ENCODE measurements at places on chromosomes 7 and 10.

- DNase-seq = no peak
Observed at GRCh38 chr7:137916564-137916963, 69.8 kb upstream of the DGKI start.

DNA sequence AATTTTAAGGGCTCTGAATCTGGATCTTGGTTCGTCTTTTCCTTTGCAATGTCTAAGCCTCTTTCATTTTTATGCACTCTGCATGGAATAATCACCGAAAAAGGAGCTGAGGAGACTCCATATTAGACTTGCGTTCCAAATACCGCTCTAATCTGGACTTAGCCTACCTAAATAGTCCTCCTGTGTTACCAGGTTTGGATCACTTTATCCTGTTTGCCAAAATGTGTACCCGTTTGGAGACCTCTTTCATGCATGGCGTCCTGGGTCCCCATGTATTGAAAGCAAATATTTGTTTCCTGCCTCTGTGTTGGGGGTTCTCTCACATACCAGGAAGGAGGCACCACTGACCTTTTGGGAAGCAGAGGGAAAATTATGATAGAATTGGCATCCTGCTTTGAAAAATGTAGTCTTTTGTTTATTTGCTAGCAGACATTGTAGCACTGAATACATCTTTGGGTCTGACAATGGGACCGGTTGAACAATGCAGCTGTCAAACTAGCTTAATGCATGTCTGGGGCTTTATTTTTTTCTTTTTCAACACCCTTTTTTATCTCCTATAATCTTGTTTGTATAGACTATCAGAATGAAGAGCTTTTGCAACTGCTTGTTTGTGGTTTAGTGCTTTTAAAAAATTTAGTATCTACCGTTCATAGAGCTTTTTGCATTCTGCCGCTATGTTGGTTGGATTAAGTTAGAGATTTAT, 11.8 kb upstream of the CELF2 start:
- no peak for DNase-seq

DNA sequence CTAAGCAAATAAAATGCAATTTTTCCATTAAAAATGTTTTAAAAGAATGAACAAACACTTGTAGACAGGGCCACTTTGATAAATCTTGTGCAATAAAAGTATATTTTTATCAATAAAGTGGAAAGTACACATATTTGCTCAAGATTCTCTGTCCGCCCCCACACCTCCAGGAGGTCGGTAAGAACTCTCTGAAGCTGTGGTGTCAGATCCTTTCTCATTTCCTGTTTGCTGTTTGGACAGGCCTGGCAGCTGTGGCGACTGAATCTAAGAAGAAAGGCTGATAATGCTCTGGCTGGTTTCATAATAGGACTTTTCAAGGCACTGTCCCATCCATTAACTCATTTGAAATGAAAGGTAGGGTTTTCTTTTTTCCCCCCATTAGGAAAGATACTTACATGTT, 15.3 kb upstream of the ASB4 start:
- DNase-seq = peak; percentile 65

DNA sequence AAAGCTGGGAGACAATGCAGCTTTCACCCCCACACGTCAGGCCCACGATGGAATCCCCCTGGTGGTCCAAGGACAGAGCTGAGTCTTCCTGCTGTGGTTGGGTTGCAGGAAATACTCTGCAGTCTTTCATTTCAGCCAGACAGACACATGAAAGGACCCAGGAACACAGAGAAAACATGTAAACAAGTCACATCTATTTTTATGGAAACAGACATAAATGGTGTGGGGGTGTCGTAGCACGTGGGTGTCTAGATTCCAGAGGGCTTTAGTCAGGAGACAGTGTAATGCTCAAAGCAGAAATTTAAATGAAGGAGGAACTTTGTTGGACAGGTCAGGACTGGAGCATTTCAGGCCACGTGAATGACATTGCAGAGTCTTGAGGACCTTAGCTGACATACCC, 444.6 kb downstream of the SUGCT start:
- no peak for DNase-seq

- DNase-seq = no peak
Observed at GRCh38 chr10:109287858-109288257, 635.5 kb downstream of the XPNPEP1 start.

Measured in NCI-H1105 (cell line).